ENCODE measurements at places on chromosomes 2 and 18.

- DNase-seq = no peak
These were observed 223.1 kb downstream of the ATAD2B start for GRCh38 chr2:23703583-23704385.

- no peak for DNase-seq
These were observed 4.3 kb downstream of the SEPTIN10 start for GRCh38 chr2:109609352-109610024.

GRCh38 chr2:112182581-112183034, 44.4 kb downstream of the FBLN7 start:
- no peak for DNase-seq

GRCh38 chr2:75074228-75074627, 115.8 kb downstream of the POLE4 start:
- no peak for DNase-seq
